ENCODE measurements at places on chromosomes 4 and X. TPM values are rescaled to one million over a fixed set of nuclear protein-coding genes. Genes with fewer than 3 reads are reported as not detected.

The SLITRK4 gene
- not detected for total RNA-seq

The STBD1 gene
- 1.9 TPM for total RNA-seq

The MRPL1 gene
- total RNA-seq, result 30.4 TPM

The PCYT1B gene
- 0.20 TPM for total RNA-seq

The PITX2 gene
- not detected for total RNA-seq

The S100G gene
- not detected for total RNA-seq

The OPN1MW3 gene
- not detected for total RNA-seq

The RNF128 gene
- not detected for total RNA-seq

The SMAD1 gene
- 0.85 TPM for total RNA-seq

The CENPE gene
- total RNA-seq, result 35.3 TPM

The GPRIN3 gene
- 69.5 TPM for total RNA-seq

The COL25A1 gene
- total RNA-seq, result not detected

The TBC1D8B gene
- total RNA-seq, result 0.49 TPM

The FLNA gene
- 1,498 TPM for total RNA-seq

All from T-helper 1 cell treated with Interleukin-12 subunit alpha and Interleukin-12 subunit beta and Interleukin-4 antibody, amounts not matched to agents 30 ng/mL and 1 ng/mL, for 36 hours (primary cell).